Endothelial cell (in vitro differentiated cells): ENCODE measurements at places on chromosomes 2 and 18. TPM values are rescaled to one million over a fixed set of nuclear protein-coding genes. Genes with fewer than 3 reads are reported as not detected.

FOXD4L1 gene
- not detected for total RNA-seq

DNA sequence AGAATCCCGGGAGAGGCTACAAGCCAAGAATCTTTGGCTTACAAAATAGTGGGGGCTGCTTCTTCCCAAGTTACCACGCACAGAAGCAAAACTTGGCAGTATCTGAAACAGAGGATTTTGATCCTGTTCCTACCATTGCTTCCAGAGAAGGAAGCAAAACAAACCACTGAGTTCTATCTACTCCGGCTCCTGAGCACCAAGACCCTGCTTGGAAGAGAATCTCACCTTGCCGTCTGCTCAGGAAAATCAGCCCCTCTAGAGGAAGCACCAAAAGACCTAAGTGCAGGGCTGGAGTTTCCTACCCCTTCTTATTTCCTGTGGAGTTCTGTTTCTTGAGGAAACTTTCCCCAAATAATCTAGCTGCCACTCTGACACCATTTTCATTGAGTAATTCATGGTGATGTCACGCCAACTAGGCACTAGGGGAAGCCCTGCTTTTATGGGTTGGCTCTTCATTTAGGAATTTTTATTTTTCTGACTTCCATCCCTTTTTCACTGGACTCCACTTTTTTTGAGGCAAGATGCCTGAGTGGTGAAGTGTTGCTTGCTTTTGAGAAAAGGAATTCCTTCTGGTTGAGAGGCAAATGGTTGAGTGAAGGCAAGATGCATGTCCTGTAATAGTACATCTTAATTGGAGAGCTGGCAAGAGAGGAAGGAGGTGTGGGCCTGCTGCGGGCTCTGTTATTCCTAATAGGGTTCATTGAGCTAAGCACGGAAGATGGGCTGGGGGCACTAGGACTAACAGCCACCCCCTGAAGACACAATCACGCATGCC, 36.8 kb upstream of the EML4 start:
- DNase-seq, result no peak

STPG4 gene
- total RNA-seq, result not detected

DNA sequence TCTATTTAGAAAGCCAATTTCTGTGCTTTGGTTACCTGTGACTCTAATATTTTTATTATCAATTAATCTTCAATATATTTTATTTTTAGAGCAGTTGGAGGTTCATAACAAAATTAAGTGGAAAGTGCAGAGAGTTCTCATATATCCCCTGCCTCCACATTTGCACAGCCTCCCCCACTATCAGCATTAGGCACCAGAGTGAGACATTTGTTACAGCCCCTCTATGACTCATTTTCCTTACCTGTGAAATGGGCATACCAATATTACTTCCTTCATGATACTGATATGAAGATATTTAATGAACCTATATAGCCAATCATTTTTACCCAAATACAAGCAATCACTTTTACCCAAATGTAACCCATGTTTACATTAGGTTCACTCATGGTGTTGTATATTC, 34.0 kb upstream of the CYTIP start:
- DNase-seq, result no peak

DNA sequence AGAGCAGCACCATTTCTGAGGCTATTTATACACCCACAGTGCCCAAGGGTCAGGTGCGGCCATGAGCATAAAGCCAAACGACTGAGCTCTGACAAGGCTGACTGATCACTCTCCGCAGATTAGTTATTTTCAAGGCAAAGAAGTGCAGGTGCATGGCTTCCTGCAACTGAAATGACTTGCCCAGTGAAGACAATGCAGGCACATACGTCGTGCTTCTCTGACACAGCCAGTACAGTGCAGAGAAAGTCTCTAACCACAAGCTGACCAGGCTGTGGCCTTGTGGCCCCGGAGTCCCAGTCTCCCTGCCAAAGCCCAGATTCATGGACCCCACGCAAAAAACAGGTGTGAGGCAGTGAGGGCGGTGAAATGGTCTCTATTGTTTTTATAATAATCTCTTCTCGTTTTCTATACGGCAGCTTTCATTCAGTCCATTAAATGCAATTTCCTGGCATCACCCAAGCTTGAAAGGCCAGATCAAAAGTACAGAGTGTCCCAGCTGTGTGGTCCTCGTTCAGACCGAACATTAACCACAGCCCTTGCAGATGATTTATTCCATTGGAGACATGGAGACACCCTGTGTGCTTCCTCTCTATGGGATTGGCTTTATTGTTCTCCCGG, 447.0 kb upstream of the ID2 start:
- no peak for DNase-seq

DNA sequence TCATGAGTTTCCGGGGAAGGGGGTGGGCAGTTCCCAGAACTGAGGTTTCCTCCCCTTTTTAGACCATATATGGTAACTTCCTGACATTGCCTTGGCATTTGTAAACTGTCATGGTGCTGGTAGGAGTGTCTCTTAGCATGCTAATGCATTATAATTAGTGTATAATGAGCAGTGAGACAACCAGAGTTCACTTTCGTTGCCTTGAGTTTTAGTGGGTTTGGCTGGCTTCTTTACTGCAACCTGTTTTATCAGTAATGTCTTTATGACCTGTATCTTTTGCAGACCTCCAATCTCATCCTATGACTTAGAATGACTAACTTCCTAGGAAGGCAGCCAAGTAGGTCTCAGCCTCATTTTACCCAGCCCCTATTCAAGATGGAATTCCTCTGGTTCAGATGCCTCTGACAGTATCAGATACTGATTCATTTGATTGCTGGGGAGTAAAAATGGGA, 447.3 kb downstream of the XIRP2 start:
- no peak for DNase-seq
